ENCODE measurements at places on chromosomes 1 and 21. TPM values are rescaled to one million over a fixed set of nuclear protein-coding genes. Genes with fewer than 3 reads are reported as not detected.

Gene LCE3E
- not detected for total RNA-seq

Gene GJA5
- total RNA-seq, result not detected

Gene CLCA4
- not detected for total RNA-seq

Gene KLHL20
- total RNA-seq, result 28.5 TPM

Gene SUSD4
- total RNA-seq, result 0.85 TPM

Gene TRABD2B
- 0.90 TPM for total RNA-seq

Gene SLC45A3
- 2.9 TPM for total RNA-seq

- no peaks in the 10 kb centered on the region for H3K27me3 ChIP-seq
- DNase-seq, result no peak
- H3K36me3 ChIP-seq, result no peaks in the 10 kb centered on the region
- peaks cover 20% of the 10 kb centered on the region for H3K4me1 ChIP-seq
Measured at GRCh38 chr1:183291802-183292514, 105.9 kb downstream of the LAMC2 start.

DNA sequence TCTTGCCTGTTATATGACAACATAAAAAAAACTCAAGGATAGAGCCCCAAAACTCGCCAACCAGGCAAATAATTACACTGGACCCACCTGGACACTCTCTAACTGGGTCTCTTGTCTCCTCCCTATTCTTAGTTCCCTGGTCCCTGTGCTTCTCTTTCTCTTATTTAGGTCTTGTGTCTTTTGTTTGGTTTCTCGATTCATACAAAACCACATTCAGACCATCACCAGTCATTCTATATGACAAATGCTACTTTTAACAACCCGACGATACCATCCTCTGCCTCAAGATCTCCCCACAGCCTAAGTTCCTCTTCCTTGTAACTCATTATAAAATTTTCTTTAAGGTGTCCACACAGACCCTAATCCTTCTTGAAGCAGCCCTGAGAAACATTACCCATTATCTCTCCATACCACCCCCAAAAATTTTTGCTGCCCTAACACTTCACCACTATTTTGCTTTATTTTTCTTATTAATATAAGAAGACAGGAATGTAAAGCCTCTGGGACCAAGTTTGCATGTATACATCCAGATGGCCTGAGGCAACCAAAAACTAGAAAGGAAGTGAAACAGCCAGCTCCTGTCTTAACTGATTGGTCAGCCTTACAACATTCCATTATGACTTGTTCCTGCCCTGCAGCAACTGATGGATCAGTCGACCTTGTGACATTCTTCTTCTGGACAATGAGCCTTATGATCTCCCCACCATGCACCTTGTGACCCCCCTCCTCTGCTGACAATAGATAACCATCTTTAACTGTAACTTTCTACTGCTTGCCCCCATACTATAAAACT is 638.2 kb downstream of the AMY1C start:
- no peaks in the 10 kb centered on the region for H3K27me3 ChIP-seq
- no peaks in the 10 kb centered on the region for H3K36me3 ChIP-seq
- no peak for DNase-seq
- no peaks in the 10 kb centered on the region for H3K4me1 ChIP-seq
- H3K4me3 ChIP-seq, result no peak overlapping the region

DNA sequence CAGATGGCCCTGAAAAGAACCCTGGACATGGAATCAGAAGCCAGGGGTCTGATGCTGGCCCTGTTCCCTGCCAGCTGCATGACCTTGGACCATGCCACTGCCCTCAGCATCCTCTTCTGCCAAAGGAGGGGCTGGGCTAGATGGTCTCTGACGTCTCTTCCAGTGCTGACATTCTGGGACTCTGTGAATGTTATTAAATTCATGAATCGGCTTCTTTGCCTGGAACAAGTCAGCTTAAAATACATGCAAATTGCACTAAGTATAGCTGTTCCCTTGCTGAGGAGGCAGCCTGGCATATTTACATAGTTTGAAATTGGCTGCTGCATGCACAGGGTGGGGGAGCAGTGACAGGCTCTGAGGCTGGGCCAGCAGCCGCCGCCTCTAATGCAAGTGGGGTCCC is 23.8 kb downstream of the KCNA2 start:
- no peaks in the 10 kb centered on the region for H3K36me3 ChIP-seq

GRCh38 chr1:168260393-168260792 is 20.3 kb upstream of the TBX19 start:
- no peak overlapping the region for H3K4me3 ChIP-seq
- peaks cover 30% of the 10 kb centered on the region for H3K4me1 ChIP-seq
- H3K27me3 ChIP-seq, result no peaks in the 10 kb centered on the region
- no peak for DNase-seq
- H3K27ac ChIP-seq, result peak overlapping the region; percentile 30
- H3K36me3 ChIP-seq, result peaks cover 20% of the 10 kb centered on the region

- no peak overlapping the region for H3K4me3 ChIP-seq
- no peak for DNase-seq
- H3K27me3 ChIP-seq, result no peaks in the 10 kb centered on the region
- no peak overlapping the region for H3K27ac ChIP-seq
- no peaks in the 10 kb centered on the region for H3K36me3 ChIP-seq
- H3K4me1 ChIP-seq, result no peaks in the 10 kb centered on the region
Measured at GRCh38 chr1:171803045-171803444, 21.6 kb downstream of the METTL13 start.

DNA sequence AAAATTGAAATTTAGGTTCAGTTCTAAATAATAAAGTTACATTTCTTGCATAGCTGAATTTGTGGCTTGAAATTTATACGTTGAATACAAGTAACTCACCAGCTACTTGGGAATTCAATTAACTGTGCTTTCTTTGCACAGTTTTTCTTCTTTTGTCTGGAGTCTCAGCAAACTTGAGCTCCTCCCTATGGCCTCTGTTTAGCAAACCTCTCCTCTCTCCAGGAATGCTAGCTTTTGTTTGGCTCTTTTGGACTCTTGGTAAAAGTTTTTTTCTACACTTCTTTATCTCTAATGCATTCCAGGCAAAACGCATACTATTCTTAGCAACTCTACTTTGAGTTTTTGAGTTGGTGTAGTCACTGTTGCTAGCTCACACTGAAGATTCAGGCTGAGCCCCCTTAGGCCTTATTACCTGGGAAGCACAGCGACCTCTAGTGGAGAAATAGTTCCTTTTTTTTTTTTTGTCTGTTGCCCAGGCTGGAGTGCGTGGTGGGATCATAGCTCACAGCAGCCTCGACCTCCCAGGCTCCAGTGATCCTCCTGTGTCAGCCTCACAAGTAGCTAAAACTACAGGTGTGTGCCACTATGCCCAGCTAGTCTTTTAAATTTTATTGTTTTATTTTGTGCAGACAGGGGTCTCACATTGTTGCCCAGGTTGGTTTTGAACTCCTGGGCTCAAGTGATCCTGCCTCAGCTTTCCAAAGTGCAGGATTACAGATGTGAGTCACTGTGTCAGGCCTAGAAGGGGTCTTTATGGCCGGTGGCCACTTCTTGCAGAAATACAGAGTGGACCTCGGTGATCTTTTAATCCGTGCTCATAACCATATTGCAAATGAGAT is 61.7 kb downstream of the CASQ2 start:
- H3K4me1 ChIP-seq, result peaks cover 5% of the 10 kb centered on the region
- no peaks in the 10 kb centered on the region for H3K36me3 ChIP-seq
- H3K27me3 ChIP-seq, result peaks cover 20% of the 10 kb centered on the region
- no peak overlapping the region for H3K27ac ChIP-seq
- no peak for DNase-seq
- H3K4me3 ChIP-seq, result no peak overlapping the region

DNA sequence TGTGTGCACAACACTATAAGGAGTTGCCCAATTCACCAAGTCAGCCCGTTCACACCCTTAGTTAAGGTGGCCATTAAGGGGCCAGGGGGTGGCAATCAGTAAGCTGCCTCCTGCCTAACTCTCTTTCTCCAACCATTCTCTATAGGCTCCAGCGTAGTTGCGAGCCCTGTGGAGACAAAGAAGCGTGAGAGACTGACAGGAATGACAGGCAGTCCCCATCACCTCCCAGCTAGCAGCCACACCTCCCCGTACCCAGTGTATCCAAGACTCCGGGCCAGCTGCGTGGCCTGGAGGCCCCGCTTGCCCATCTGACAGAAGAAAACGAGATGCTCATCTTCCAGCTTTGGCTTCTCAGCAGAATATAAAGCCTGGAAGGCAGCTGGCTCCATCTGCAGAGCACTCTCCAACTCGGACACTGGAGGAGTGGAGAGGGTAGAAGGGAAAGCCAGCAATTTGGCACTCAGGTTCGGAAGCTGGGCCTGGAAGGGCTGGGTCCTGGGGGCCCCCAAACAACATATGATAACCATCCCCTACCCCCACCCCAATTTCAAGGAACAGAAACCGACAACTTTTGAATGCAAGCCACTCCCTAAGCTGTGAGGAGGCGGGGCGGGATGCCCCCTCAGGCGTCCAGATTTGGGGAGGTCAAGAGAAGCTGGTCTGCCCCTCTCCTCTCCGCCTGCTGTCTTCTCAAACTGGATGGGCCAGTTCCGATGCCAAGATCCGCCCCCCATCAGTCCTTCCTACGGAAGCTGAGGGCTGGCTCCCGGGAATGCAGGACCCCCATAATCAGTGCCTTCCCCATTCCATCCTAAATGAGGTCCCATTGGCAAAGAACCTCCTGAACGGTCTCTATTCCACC is 872 bp downstream of the TSTD1 start:
- H3K27ac ChIP-seq, result no peak overlapping the region
- peaks cover 31% of the 10 kb centered on the region for H3K36me3 ChIP-seq
- no peaks in the 10 kb centered on the region for H3K4me1 ChIP-seq
- H3K4me3 ChIP-seq, result no peak overlapping the region
- DNase-seq, result no peak
- no peaks in the 10 kb centered on the region for H3K27me3 ChIP-seq

GRCh38 chr1:91891969-91892368 is 6.0 kb upstream of the TGFBR3 start:
- no peak overlapping the region for H3K4me3 ChIP-seq
- peaks cover 13% of the 10 kb centered on the region for H3K4me1 ChIP-seq
- peaks cover 2% of the 10 kb centered on the region for H3K36me3 ChIP-seq
- peaks cover 9% of the 10 kb centered on the region for H3K27me3 ChIP-seq
- H3K27ac ChIP-seq, result no peak overlapping the region
- DNase-seq, result no peak

GRCh38 chr1:78856096-78856495 is 150.4 kb downstream of the ADGRL4 start:
- H3K4me3 ChIP-seq, result no peak overlapping the region
- no peaks in the 10 kb centered on the region for H3K36me3 ChIP-seq
- no peak overlapping the region for H3K27ac ChIP-seq
- no peaks in the 10 kb centered on the region for H3K4me1 ChIP-seq

GRCh38 chr1:61270761-61271411 is 188.5 kb downstream of the NFIA start:
- H3K36me3 ChIP-seq, result no peaks in the 10 kb centered on the region
- H3K27ac ChIP-seq, result no peak overlapping the region

GRCh38 chr1:181260271-181260670 is 171.8 kb downstream of the IER5 start:
- H3K4me3 ChIP-seq, result no peak overlapping the region
- no peak overlapping the region for H3K27ac ChIP-seq
- peaks cover 13% of the 10 kb centered on the region for H3K27me3 ChIP-seq
- no peak for DNase-seq
- H3K36me3 ChIP-seq, result no peaks in the 10 kb centered on the region

DNA sequence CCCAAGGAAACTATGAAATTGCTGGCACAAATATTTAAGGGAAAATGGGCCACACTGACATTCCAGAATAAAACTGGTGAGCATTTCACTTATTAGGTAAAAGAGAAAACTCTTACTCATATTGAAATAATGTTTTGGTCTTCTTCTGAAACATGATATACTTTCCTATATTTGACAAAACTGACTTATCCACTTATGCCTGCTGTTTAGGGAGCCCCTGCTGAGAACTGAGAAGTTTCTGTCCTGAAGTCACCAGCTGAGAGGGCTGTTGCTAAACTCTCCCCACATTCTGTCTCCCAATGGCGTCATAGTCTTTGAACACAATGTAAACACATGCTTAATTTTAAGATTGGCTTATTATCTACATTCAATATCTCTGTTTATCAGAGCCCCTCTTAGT is 46.8 kb upstream of the ZC3H11B start:
- DNase-seq, result no peak
- H3K36me3 ChIP-seq, result no peaks in the 10 kb centered on the region
- no peaks in the 10 kb centered on the region for H3K27me3 ChIP-seq
- H3K4me1 ChIP-seq, result peaks cover 42% of the 10 kb centered on the region
- peak overlapping the region; percentile 86 for H3K27ac ChIP-seq

- no peaks in the 10 kb centered on the region for H3K27me3 ChIP-seq
- H3K36me3 ChIP-seq, result no peaks in the 10 kb centered on the region
- peaks cover 6% of the 10 kb centered on the region for H3K4me1 ChIP-seq
- no peak overlapping the region for H3K4me3 ChIP-seq
- no peak for DNase-seq
- no peak overlapping the region for H3K27ac ChIP-seq
Measured at GRCh38 chr1:116931016-116931918, 21.6 kb downstream of the PTGFRN start.

DNA sequence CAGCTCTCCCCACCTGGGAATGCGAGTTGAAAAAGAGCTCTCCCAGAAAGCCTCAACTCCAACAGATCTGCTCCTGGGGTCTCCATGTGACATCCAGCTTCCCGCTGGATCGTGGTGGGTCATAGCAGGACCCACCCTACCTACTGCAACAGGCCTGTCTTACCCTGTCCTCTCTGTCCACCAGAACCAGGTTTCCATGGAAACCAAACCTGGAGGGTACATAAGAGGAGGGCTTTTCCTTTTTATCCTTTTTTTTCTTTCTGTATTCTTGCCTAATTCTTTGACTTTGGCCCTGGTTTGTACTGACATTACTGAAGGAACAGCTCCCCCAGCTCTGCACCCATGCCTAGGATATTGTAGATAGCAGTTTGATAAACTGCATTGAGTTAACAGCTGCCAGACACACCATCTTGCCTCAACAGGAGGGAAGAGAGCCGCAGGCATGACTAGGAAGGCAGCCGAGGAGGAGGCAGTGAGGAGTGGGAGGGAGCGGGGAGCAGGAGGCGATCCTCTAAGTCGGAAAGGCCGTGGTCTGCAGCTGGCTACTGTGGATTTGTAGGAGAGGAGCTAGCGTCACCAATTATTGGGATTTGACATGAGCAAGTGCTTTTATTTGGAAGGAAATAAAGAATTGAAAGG is 9.7 kb upstream of the FMOD start:
- DNase-seq, result no peak
- H3K36me3 ChIP-seq, result peaks cover 1% of the 10 kb centered on the region
- H3K4me1 ChIP-seq, result peaks cover 34% of the 10 kb centered on the region
- H3K4me3 ChIP-seq, result no peak overlapping the region

DNA sequence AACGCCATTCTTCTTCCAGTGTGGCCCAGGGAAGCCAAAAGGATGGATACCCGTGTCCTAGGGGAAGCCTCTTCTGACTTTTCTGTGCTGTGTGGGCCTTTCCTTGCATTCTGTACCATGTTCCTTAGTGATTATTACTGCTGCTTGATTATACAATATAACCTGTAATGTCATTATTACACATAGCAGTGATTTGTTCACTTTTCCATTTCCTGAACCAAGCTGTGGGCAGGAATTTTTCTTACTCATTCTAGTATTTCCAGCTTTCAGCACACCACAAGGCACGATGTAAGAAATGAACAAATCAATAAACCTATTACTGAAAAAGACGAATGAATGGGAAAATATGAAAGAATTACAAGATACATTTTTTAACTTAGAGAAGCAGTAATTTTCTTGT is 8.4 kb upstream of the USP33 start:
- no peaks in the 10 kb centered on the region for H3K27me3 ChIP-seq
- no peak overlapping the region for H3K27ac ChIP-seq
- no peak for DNase-seq
- H3K4me1 ChIP-seq, result no peaks in the 10 kb centered on the region
- no peaks in the 10 kb centered on the region for H3K36me3 ChIP-seq

All from chondrocyte (in vitro differentiated cells).